ENCODE measurements at places on chromosomes 6 and 20.

GRCh38 chr6:3612341-3613041 is 139.0 kb downstream of the PXDC1 start:
- DNase-seq: no peak

- no peak for DNase-seq
Measured at GRCh38 chr6:105624021-105624420, 221.1 kb upstream of the PREP start.

- no peak for DNase-seq
Measured at GRCh38 chr6:7624796-7625710, 35.1 kb downstream of the SNRNP48 start.

DNA sequence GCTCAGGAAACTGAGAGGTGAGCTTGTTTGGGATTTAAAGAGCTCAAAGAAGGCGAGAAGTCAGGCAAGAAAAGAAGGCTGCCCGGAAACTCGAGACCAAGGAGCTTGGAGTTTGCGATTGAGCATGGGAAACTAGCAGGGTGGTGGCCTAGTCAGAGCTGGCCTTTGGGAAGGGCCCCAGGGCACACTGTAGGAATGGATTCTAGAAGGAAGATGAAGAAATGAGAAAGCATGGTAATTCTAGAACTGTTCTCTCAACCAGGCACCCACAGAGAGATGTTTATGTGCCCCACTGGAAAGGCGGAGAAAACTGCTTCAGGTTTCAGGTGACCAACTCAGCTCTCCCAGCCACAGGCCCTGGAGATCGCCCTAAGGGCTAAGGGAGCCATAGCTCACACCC is 126.2 kb downstream of the FOXO3 start:
- DNase-seq: no peak

DNA sequence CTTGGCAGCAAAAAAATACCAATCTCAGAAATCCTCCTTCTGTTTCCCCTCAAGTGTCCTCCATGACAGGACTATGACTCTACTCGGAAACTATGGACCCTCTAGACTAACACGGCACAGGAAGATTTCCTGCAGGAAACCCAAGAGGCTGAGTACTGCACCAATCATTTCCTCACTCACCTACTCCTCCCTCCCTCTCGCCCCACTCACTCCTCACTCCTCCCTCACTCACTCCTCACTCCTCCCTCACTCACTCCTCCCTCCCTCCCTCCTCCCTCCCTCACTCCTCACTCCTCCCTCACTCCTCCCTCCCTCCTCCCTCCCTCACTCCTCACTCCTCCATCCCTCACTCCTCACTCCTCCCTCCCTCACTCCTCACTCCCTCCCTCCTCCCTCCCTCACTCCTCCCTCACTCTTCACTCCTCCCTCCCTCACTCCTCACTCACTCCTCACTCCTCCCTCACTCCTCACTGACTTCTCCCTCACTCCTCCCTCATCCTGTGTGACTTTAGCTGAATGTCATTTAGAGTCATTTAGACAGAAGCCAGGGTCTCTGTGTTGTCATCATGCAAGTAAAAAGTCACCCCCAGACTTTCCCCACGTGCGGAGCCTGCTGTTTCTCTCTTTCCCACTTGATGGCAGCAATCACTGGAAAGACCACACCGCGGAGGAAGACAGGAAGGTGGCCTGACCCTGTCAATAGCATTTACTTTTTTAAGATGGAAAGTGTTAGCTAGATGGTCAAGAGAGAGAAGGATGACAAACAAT is 226.8 kb upstream of the PDE10A start:
- no peak for DNase-seq

DNA sequence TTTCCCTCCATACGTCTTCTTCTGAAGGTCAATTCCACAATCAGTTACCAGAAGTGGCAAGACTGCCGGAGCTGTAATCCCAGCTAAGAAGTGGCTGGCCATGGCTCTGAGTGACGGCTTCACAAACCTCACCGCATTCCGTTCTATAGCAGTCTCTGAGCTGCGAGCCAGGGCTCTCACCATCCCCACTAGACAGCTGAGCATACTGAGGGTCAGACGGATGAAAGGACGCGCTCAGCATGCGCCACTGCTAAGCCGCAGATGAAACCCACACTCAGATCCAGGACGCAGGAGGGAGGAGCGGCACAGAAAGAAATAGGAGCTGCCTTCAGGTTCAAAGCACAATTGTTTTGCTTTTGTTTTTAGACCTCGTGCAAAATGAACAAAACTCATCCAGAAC is 97.9 kb downstream of the ANKRD60 start:
- no peak for DNase-seq

GRCh38 chr20:6492271-6493055 is 275.0 kb upstream of the BMP2 start:
- DNase-seq: no peak

DNA sequence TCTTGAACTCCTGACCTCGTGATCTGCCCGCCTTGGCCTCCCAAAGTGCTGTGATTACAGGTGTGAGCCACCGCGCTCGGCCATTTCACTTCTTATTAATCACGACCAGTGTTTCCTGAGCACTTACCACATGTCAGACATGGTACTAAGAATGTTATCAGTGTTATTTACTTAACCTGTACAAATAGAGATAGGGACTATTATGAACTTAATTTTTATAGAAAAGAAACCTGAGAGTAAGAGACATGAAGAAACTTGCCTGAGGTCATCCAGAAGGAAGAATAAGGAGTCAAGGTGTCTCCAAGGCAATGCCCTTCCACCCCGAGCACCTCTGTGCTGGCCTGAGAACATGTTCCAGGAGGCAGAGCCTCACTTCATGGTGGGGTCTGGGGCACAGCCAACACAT is 29.3 kb upstream of the EZR start:
- no peak for DNase-seq

GRCh38 chr6:5357486-5357885 is 96.2 kb downstream of the FARS2 start:
- DNase-seq: no peak

DNA sequence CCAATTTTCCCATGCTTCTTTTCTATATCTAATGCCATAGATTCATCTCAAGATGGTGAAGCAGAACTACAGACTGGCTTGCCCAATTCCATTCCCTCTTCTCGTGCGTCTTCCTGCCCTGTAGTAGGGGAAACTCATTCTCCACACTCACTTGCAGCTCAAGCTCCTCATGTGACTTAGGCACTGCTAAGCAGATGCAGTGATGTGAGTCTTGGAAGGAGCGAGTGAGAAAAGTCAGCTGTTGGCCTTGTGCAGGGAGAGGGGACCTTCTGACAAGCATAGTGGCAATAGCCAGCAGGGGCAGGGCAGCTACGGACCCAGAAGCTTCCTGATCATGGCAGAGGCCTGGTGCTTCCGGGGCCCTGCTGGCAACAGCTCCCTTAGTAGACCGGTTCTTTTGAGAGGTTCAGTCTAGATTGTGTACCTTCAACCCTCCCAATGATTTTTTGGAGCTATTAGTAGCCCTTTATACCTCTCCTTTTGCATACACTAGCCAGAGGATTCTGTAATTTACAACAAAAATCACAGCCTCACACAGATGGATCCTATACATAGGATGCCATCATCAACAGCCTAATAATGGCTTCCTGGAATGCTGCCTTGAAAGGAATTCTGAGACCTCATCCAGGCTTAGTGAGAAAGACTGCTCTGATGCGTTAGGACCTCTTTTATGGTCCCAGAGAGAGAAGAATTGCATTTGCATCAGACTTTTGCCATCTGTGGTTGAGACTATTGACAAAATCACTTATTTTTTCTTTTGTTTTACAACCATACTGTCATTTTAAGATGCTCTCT is 121.5 kb upstream of the RIPOR2 start:
- no peak for DNase-seq

- DNase-seq: no peak
Measured at GRCh38 chr6:42292004-42292740, 74.5 kb upstream of the MRPS10 start.

DNA sequence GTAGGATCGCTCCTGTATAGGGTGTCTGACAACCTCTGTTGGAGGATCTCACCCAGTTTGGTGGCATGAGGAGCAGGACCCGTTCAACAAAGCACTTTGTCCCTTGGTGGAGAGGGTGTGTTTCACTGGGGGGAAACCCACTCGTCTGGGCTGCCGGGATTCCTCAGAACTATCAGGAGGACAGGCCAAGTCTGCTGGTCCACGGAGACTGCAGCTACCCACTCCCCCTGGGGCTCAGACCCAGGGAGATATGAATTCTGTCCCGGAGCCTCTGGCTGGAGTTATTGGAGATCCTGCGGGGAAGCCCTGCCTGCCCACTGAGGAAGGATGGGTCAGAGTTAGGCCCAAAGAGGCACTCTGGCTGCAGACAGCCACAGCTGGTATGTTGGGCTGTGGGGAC is 233.1 kb downstream of the PKHD1 start:
- no peak for DNase-seq
